Activated CD4-positive, alpha-beta T cell treated with anti-CD3 and anti-CD28 coated beads for 36 hours (primary cell): ENCODE measurements at places on chromosomes 13 and 19. TPM values are rescaled to one million over a fixed set of nuclear protein-coding genes. Genes with fewer than 3 reads are reported as not detected.

The RGCC gene
- total RNA-seq, result 134 TPM

The ZNF547 gene
- 1.7 TPM for total RNA-seq

DNA sequence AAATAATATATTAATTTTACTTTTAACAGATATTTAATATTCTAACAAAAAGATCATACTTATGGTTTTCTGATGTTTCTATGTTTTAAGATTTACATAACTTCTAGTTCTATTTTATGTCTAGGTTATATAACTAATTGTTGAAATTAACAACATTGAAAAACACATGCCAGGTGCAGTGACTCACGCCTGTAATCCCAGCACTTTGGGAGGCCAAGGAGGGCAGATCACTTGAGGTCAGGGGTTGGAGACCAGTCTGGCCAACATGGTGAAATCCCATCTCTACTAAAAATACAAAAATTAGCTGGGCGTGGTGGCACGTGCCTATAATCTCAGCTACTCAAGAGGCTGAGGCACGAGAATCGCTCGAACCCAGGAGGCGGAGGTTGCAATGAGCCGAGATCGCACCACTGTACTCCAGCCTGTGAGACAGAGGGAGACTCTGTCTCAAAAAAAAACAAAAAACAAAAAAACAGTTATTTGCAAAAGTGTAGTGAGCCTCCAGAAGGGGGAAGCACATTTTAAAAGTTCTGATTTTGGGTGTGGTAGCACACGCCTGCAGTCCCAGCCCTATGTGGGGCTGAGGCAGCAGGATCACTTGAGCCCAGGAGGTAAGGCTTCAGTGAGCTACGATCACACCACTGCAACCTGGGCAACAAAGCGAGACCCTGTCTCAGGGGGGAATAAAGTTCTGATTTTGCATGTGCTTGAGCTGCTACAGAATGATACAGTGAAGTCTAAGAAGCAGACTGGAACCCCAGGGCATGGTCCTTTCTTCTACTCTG lies 18.7 kb downstream of the MIPEP start:
- H3K27ac ChIP-seq, result no peak overlapping the region
- DNase-seq, result no peak
- H3K4me1 ChIP-seq, result no peaks in the 10 kb centered on the region

DNA sequence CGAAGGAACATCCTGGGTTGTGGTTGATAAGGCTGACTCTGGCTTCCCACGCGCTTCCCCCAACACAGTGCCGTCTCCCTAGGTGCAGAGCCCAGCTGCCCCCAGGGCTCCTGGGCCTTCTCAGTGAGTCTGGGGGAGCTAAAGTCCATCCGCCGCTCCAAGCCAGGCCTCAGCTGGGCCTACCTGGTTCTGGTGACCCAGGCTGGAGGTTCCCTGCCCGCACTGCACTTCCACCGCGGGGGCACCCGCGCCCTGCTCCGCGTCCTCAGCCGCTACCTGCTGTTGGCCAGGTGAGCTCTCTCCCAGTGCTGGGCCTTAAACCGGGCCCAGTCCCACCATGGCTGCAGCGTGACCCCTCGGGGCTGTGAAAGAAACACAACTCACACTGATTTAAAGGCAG lies 3.7 kb downstream of the TBC1D17 start:
- H3K4me1 ChIP-seq, result peaks cover 14% of the 10 kb centered on the region
- no peak for DNase-seq
- no peaks in the 10 kb centered on the region for H3K27me3 ChIP-seq
- no peak overlapping the region for H3K27ac ChIP-seq

GRCh38 chr19:5099701-5100221 lies 130.8 kb downstream of the KDM4B start:
- H3K4me3 ChIP-seq, result no peak overlapping the region
- peaks cover 44% of the 10 kb centered on the region for H3K36me3 ChIP-seq
- H3K27ac ChIP-seq, result no peak overlapping the region
- H3K27me3 ChIP-seq, result no peaks in the 10 kb centered on the region
- DNase-seq, result peak; percentile 20
- no peaks in the 10 kb centered on the region for H3K4me1 ChIP-seq

DNA sequence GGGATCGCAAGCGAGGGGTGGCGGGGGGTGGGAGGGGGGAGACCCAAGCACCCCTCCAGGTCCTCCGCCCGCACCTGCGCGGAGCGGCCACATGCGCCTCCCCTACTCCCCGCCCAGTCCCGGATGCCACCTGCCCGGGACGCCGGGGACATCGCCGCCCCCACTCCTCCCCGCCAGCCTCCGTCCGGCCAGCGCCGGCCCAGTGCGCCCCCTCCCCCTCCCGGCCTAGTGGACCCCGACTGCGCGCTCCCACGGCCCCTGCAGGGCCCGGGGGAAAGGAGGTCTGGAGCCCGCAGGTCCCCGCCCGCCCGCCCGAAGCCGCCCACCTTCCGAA lies 263 bp downstream of the RHPN2 start:
- peak; percentile 60 for DNase-seq
- H3K36me3 ChIP-seq, result no peaks in the 10 kb centered on the region
- H3K4me1 ChIP-seq, result peaks cover 3% of the 10 kb centered on the region
- peaks cover 31% of the 10 kb centered on the region for H3K27me3 ChIP-seq
- H3K4me3 ChIP-seq, result peak overlapping the region; percentile 67
- H3K27ac ChIP-seq, result no peak overlapping the region
